H54 (cell line): ENCODE measurements at places on chromosomes 1 and 21.

GRCh38 chr1:52571783-52572182, 18.9 kb upstream of the TUT4 start:
- DNase-seq, result no peak

DNA sequence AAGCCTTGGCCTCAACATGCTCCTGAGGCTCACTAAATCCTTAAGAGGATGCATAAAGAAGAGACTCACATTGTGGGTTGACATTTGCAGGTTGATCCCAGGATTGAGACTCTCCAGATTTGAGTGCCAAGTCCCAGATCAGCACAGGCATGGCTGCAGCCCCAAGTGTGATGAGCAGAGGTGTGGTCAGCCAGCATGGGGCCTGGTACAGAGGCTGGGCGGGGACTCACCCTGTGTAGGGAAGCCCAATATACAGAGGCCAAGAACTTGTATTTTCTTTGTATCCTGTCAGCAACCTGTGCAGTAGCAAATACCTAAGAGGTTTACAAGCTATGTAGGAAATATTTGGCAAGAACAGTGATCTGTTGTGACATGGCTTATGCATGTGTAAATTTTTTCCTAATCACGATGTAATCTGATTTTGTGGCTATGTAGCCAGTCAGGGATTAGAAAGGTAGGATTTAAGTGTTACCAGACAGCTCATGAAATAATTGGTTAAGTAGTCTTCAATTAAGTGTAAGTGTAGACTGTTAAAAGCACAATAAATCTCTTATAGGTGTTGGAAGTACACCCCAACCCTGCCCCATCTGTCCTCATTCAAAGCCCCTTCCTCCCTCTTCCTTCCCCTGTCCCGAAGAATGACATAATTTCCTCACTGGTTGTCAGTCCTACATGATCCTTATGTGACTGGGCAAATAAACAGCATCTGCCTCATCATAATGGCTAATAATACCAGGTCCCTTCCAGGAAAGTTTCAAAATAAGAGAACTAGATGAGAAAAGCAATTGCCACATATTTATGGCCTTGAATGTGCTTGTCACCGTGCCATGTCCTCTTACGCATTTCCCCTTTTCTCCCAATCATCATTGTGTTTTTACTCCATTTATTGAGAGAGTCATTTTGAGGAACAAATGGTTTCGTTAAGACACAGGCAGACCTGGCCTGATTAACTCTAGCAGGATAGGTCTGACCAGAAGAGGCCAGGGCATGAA, 120.9 kb downstream of the HLX start:
- DNase-seq, result no peak

DNA sequence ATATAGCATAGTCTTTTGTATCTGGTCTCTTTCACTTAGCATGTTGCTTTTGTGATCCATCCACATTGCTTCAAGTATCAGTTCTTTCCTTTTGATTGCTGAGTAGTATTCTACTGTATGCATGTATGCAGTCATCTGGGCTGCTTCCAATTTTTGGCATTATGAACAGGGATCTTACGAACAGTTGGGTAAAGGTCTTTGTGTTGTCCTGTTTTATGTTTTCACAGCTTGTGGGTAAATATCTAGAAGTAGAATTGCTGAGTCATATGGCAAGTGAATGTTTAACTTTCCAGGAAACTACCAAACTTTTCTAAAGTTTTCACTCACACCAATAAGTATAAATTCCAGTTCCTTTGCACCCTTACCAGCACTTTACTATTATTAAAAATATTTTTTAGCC, 60.9 kb downstream of the LHX4 start:
- DNase-seq, result no peak

DNA sequence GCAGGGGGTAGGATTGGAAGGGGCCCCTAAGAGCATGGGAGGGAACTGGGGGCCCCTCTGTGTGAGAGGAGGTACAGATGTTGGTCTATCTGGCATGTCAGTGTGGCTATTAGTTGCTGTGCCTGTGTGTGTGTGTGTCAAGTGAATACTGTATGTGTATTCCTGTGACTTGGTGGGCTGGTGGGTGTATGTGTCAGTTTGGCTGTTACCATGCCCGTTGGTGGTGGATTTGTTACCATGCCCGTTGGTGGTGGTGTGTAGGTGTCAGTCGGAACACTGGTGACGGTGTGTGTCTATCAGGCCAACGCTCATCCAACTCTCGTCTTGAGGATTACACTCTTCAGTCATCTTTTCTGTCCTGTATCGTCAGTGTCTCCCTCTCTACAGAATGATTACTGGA, 22.6 kb downstream of the TFAP2E start:
- no peak for DNase-seq

GRCh38 chr1:109877317-109877771, 33.3 kb upstream of the CSF1 start:
- DNase-seq, result peak; percentile 75

- no peak for DNase-seq
Measured at GRCh38 chr1:217495249-217495648, 135.6 kb downstream of the GPATCH2 start.

DNA sequence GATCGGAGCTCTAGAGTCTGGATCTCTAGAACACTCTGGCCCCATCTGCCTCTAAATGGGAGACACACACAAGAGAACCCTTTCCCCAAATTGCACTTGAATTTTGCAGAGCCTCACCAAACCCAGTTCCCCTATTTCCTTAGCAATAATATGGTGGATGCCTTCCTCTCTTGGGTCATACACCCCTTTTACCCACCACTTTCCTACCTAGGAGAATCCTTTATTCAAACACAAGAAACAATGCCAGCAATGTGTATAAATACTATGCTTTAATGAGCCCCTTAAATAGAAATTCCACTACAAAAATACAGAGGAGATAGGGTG, 760 bp upstream of the SF3B4 start:
- DNase-seq, result no peak

GRCh38 chr21:14046401-14046800, 164.4 kb downstream of the LIPI start:
- DNase-seq, result no peak

- no peak for DNase-seq
Measured at GRCh38 chr1:180612632-180613031, 19.2 kb upstream of the XPR1 start.

DNA sequence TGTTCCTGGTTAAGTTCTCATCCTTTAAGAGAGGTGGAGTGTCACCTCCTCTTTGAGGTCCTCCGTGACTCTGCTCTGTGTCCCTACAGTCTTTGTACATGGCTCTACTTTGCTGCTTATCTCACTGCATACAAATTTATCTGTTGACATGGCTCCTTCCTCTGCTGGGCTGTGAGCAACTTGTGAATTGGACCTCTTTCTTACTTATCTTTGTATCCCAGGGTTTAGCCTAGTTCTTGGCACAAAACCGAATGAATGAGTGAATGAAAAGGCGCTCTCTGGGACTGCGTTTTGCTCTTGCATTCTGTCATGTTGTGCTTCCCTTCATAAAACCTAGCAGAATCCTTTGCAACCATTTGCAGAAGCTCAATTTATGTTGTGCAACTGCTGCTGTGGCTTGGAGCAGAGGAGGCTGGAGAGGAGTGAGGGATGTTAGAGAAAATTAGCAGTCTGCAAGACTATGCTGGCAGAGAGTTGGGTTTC, 12.4 kb downstream of the SLC26A9 start:
- no peak for DNase-seq

DNA sequence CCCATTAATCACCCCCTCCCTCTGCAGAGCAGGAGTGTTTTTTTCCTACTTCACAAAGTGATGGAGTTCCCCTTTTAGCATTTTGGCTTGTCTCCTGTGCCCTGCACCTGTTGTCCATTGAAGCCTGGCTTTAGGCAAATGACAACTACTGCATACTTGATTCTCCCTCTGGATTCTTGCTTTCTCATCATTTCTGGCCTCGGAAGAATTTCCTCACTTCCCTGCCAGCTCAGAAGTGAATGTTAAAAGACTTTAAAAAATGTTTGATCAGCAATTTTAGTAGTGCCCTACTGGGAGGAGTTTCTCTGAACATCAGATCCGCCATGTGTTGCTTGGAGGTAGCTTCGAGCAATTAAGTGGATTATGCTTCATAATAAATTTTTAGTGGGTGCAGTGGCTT, 28.1 kb downstream of the RCOR3 start:
- DNase-seq, result no peak

GRCh38 chr1:212225871-212226302, 59.3 kb upstream of the PPP2R5A start:
- DNase-seq, result no peak

- no peak for DNase-seq
Measured at GRCh38 chr1:238257018-238257621, 366.4 kb upstream of the ZP4 start.

DNA sequence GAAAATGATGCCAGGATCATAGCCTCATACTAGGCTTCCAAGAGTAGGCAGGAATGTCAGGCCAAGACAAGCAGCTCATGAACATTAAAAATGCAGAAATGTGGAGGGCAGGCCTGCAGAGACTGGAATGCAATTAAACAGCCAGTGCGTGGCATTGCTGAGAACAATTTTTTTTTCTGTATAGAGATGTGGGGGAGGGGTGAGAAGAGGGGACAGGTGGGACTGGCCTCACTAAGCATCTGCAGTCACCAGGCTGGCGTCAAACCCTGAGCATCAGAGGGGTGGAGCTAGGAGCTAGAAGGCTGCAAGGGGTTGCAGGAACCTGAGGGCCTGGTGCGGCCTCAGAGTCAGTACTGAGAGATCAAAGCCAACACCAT, 114.1 kb downstream of the TNR start:
- no peak for DNase-seq

- peak; percentile 58 for DNase-seq
Measured at GRCh38 chr1:201042779-201043461, 19.4 kb upstream of the KIF21B start.

GRCh38 chr1:214990619-214991018, 91.9 kb upstream of the KCNK2 start:
- peak; percentile 44 for DNase-seq

- DNase-seq, result no peak
Measured at GRCh38 chr1:86466986-86467385, 1.7 kb upstream of the CLCA1 start.

GRCh38 chr1:43541141-43541540, 10.5 kb downstream of the PTPRF start:
- no peak for DNase-seq

DNA sequence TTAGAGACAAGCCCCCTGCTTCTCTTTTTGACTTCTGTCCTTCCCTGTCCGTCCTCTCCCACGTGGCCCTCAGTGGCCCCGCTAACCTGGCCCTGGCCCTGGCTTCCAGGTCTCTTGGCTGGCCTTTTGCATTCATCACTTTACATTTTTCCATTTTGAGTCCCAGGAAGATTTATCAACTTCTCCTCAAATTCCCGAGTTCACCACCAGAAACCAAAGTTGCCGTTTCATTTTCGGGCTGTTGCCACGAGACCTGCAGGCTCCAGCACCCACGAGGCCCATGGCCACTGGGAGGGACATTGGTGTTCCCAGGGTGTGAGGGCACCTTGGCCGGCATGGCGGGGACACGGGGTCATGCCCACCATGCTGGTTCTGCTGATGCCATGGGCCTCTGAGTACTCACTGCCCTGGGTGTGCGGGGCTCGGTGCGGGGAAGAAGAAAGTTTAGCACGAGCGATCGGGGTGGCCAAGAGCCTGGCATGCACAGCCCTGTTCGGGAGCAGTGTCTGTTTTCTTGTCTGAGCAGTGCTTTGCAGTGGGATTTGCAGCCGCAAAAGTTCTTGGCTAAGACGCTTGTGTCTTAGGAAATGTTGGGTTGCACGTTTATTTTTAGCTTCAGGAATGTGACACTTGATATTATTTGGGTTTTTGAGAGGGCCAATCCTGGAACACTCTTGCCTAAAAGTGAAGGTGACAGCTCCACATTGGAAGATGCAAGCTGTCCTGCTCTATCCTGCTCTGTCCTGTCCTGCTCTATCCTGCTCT, 40.4 kb upstream of the ADARB1 start:
- DNase-seq, result no peak

GRCh38 chr1:58431901-58432620, 114.5 kb downstream of the OMA1 start:
- DNase-seq, result no peak

DNA sequence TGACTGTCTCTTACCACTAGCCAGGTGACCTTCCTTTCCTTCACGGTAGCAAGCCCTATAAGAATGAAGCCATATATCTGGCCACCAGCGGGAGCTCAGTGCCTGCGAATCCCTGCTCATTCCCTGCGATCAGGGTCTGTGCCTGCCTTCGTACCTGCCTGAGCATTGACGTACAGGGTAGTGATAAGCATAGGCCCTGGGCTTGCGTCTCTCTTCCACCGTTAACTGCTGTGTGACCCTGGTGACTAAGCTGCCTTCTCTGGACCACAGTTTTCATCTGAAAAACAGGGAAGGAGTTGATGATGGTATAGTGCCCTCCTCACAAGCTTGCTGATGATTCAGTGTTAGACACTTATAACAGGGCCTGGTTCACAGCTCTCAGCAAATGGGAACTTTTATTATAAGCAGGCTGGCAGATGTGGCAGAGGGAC, 4.1 kb downstream of the ZC3H12A start:
- DNase-seq, result no peak

- DNase-seq, result no peak
Measured at GRCh38 chr1:106921186-106921585, 135.3 kb upstream of the PRMT6 start.

- DNase-seq, result no peak
Measured at GRCh38 chr1:160179336-160179735, 11.0 kb upstream of the CASQ1 start.

DNA sequence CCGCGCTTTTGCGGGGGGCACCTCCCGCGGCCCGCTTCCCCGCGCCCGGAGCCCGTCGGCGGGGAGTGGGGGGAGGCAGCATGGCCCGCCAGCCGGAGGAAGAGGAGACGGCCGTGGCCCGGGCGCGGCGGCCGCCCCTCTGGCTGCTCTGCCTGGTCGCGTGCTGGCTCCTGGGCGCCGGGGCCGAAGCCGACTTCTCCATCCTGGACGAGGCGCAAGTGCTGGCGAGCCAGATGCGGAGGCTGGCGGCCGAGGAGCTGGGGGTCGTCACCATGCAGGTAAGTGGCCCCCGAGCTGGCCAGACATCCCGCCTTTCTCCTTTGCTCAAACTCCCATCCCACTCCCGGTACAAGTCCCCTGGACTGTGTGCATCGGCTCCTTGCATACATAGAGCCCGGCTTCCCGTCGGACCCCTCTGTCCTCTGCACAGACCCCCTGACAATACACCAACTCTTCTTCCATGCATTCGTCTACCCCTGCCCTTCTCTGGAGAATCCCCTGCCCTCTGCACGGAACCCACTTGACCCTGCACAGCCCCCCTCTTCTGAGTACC, 812 bp downstream of the CACHD1 start:
- peak; percentile 39 for DNase-seq
